NCI-H446 (cell line): ENCODE measurements at places on chromosomes 5 and 9.

DNA sequence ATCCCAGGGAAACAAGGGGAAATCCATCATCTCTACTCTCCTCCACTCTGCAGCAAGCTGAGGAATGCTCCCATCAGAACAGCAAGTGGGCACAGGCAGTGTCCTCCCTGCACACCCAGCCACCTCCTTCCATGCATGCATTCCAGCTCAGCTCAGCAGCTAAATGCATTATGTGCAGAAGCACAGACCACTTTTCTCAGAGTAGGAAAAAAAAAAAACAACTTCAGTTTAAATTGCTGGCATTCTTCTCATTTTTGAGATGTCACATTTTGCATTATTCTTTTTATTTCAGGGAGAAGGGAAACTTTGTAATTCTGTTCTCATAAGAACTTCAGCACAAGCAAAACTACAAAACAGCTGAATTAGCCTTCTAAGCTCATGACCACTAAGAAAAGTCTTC is 312.2 kb downstream of the SEMA5A start:
- no peak for DNase-seq

- no peak for DNase-seq
These were observed 302.4 kb downstream of the MAT2B start for GRCh38 chr5:163807781-163808180.

- no peak for DNase-seq
These were observed 140.6 kb downstream of the COMMD10 start for GRCh38 chr5:116225281-116225922.

GRCh38 chr9:94861589-94862272 is 135.2 kb downstream of the AOPEP start:
- DNase-seq: no peak

DNA sequence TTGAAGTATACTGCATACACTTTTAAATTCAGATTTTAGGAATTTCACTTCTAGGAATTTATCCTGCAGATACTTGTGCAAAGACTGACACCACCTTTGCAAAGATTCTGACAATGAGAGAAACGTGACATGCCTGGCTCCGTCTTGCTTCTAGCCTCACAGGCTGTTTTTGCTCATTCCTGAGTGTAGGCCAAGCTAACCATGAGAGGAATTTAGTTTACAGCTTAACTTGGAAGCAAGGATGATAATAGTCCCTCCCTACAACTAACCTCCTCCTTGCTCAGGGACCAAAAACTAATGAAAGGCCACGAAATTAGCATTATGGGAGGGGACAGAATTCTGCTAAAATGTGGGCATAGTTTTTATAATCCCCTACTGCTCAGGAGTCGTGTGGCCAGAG is 31.1 kb downstream of the C5orf22 start:
- no peak for DNase-seq

GRCh38 chr5:68818057-68818695 is 275.6 kb upstream of the SLC30A5 start:
- peak; percentile 72 for DNase-seq

DNA sequence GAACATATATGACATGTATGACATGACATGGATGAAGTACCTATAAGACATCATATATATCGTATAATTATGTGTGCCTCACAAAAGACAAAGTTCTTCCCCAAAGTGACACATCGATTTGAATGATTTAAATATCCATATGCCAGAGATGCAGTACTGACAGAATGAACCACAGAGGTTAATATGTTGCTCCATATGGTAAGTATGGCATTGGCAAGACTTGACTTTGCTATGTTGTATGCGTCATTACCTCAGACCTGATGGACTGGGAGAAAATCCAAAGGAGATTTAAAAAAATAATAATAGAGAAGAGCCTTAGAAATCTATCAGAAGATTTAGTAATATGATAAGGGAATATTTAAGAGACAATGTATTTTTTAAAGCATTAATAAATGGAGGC is 263.2 kb downstream of the PJA2 start:
- peak; percentile 54 for DNase-seq

GRCh38 chr5:158886957-158887356 is 212.8 kb downstream of the EBF1 start:
- DNase-seq: no peak

- no peak for DNase-seq
These were observed 179.0 kb downstream of the ROR2 start for GRCh38 chr9:91771027-91771426.

DNA sequence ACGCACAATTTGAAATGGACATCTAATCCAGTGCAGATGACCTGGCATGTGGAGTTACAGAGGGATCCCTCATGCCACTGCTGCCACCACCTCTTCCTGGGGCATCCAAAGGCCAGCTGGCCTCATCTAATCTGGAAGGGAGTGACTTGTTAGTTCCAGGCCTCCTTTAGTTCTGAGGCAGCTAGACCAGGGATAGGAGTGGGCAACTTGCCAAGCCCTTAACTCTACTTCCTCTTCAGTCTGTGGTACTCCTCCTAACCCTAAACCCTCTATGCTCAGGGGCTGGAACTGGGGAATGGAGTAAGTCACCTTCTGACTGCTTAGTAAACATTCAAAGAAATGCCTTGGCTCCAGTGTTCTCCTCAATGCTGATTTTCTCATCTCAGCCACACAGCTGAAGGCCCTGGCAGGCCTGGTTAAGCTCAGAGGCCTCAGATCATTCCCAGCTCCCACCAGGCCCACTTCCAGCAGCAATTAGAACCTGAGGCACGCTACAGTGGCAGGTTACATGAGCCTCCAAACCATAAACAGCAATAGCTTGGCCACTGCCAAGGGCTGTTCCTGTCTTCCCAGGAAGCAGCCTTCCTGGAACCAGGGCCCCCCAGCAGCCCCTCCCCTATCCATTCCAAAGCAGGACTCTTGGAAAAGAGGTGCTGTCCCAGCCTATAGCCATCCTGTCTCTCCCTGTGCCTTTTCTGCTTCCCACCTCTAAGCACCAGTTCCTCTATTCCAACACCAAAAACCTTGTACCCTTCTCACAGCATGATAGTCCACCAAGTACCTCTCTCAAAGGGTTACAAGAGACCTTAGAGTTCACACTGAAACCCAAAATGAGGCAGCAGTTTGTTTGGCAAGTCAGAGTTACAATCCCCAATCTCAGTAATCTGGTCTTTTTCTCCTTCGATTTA is 2.0 kb downstream of the EIF4EBP3 start:
- DNase-seq: no peak

- DNase-seq: no peak
These were observed 158.7 kb downstream of the EFNA5 start for GRCh38 chr5:107512029-107512428.

- DNase-seq: no peak
These were observed 12.2 kb upstream of the CYSTM1 start for GRCh38 chr5:140162781-140163180.

GRCh38 chr9:94528886-94529285 is 26.0 kb upstream of the PCAT7 start:
- DNase-seq: no peak

DNA sequence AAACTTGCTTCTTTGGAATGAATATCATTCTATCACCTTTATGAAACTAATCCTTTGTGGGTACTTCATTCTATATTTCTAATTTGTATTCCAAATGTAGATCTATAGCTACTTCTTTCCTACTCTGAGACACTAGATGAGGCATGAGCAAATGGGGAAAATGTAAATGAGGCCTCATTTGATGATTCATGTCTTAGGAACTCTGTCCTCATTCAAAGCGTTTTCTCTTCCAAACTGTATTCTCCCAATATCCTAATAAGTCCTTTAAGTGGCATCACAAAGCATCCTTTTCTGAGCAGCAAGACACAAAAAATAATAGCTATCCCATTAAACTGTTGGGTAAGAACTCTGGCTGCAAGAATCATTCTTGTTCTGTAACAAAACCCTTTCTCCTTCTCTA is 56.1 kb downstream of the TTLL11 start:
- no peak for DNase-seq

- no peak for DNase-seq
These were observed 297.8 kb downstream of the NPR3 start for GRCh38 chr5:33008751-33009418.

DNA sequence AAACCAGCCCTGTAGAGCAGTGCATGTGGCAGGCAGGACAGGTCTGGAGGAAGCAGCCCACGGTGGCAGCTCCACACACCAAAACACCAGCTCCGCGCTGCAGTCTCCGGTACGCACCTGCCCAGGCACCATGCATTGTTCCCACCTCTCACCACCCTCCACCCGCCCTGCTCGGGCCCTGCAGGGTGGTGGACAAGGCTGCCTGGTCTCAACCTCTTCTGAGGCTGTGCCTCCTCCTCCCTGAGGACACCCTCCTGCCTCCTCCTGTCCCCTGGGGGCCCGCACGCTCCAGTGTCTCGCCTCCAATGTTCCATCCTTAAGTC is 96.2 kb downstream of the KCNT1 start:
- no peak for DNase-seq

GRCh38 chr9:124202447-124202971 is 55.2 kb upstream of the NEK6 start:
- DNase-seq: no peak

- peak; percentile 15 for DNase-seq
These were observed 7.2 kb downstream of the ANKHD1 start for GRCh38 chr5:140408750-140409241.

GRCh38 chr5:177089825-177090641 is 3.3 kb downstream of the FGFR4 start:
- DNase-seq: no peak

DNA sequence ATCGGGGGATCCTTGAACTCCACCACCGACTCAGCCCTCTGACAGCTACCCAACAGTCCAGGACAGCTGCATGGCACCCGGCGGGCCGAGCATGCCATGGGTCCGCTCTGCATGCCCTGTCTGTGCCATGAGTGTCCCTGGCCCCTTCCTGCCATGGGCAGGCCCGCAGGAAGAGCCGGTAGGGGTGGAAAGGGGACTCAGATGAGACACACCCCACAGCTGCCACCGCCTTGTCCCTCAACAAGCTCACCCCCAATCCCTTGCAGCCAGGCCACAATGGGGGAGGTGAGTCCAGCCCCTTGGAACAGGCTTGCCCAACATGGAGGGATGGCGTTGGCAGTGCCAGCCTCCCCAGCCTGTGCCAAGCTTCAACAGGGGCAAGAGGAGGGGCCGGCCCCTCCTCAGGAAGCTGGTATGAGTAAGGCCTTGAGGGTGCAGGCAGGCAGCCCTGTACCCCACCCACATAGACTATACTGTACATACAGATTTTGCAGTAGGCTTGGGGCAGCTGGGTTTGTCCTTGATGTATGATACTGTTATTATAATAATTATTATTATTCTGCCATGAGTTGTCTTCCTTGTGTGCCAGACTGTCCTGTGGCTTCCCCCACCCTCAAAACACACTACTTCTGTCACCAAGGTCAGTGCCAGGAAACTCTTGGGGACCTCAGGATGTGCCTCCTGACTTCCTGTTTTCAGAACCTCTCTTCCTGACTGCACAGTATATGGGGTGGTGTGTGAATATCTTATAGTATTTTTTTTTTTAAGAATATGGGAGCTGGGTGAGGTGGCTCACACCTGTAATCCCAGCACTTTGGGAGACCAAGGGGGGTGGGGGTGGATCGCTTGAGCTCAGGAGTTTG is 12.0 kb upstream of the SLC34A1 start:
- no peak for DNase-seq

- no peak for DNase-seq
These were observed 81.2 kb downstream of the RAB24 start for GRCh38 chr5:177222269-177222668.

DNA sequence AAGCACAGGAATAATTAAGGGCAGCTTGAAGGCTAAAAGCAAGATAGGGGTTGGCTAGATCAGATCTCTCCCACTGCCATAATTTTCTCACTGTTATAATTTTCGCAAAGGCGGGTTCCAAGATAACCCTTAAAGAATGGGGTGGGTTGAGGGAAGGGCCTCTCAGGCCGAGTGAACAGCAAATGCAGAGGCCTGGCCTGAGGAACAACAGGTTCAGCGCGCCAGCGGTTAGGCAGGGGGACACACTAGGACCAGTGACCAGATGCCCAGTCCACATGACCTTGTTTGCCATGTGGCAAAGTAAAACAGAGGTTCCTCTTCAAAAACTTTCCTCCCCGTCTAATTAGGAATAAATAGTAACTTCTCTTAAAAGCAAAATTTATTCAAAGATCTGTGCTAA is 1.2 kb upstream of the PHAX start:
- no peak for DNase-seq

DNA sequence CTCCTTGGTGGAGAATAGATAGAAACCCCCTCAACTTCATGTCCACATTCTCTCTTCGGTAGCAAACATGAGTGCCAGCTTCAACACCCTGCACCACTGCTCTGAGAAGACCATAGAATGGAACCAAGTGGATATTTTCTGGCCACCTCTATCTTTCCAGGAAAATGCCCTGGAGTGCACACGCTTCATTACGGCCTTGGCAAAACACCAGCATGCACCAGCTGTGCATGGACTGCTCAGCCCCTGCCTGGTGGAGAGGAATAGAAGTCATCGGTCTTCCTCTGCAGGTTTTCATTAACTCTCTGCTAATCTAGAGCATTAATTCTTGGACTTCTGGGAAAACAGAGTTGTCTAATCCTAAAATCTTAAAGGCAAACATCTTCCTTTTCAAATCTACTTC is 211.6 kb upstream of the TMEM161B start:
- peak; percentile 85 for DNase-seq

DNA sequence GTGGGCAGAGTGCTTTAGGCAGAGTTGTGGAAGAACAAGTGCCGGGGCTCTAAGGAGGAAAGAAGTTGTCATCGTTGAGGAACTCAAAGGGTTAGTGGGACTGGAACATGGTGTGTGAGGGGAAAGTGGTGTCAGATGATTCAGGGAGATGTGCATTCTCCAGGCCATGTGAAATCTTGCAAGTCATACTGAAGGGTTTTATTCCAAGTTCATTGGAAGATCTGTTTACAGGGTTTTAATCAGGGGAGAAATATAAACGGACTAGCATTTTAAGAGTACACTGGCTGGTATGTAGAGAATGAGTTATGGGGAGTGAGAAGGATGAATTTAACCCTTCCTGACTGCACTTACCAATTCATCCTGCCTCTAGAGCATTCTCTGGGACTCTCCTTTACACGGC is 49.3 kb downstream of the NR2F1 start:
- DNase-seq: no peak
